ENCODE measurements at places on chromosomes 5 and 9.

DNA sequence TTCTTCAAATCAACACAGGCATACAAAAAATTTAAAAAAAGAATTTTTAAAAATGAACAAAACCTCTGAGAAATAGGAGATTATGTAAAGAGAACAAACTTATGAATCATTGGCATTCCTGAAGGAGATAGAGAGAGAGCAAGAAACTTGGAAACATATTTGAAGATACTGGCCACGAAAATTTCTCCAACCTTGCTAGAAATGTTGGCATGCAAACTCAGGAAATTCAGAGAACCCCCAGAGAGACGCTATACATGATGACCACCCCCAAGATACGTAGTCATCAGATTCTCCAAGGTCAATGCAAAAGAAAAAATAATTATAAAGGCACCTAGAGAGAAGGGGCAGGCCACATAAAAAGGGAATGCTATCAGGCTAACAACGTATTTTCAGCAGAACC is 472.5 kb downstream of the MTRR start:
- no peak for DNase-seq

GRCh38 chr5:133035224-133035623 is 8.9 kb upstream of the ZCCHC10 start:
- DNase-seq, result peak; percentile 59

DNA sequence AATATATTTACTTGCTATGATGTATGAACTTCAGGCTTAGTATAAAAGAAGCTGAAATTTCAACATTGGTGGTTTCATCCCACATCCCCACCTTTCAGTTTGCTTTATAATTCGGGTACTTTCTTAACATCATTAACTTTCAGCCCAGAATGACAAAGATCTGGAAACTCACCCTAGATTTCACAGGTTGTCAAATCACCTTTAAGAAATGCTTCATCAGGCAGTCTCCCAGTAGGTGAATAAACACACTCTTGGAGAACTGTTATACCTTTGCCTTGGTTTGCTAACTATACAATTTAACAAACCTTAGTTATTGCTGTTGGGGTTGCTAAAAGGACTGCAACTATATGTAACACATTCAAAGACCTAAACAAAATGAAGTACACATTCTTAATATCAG is 54.4 kb downstream of the MLANA start:
- DNase-seq, result no peak

GRCh38 chr5:156798201-156798600 is 51.9 kb upstream of the PPP1R2B start:
- DNase-seq, result no peak

DNA sequence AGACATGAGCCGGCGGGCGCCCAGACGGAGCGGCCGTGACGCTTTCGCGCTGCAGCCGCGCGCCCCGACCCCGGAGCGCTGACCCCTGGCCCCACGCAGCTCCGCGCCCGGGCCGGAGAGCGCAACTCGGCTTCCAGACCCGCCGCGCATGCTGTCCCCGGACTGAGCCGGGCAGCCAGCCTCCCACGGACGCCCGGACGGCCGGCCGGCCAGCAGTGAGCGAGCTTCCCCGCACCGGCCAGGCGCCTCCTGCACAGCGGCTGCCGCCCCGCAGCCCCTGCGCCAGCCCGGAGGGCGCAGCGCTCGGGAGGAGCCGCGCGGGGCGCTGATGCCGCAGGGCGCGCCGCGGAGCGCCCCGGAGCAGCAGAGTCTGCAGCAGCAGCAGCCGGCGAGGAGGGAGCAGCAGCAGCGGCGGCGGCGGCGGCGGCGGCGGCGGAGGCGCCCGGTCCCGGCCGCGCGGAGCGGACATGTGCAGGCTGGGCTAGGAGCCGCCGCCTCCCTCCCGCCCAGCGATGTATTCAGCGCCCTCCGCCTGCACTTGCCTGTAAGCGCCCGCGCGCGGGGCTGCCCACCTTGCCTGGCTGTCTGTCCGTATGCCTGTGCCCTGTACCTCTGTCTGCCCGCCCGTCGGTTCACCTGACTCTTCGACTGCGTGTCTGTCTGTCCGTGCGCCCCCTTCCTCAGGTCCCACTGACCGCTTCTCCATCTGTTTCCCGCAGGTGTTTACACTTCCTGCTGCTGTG is 412 bp downstream of the FGF18 start:
- DNase-seq, result peak; percentile 19

GRCh38 chr5:128199104-128199503 is 115.5 kb downstream of the SLC12A2 start:
- DNase-seq, result no peak

DNA sequence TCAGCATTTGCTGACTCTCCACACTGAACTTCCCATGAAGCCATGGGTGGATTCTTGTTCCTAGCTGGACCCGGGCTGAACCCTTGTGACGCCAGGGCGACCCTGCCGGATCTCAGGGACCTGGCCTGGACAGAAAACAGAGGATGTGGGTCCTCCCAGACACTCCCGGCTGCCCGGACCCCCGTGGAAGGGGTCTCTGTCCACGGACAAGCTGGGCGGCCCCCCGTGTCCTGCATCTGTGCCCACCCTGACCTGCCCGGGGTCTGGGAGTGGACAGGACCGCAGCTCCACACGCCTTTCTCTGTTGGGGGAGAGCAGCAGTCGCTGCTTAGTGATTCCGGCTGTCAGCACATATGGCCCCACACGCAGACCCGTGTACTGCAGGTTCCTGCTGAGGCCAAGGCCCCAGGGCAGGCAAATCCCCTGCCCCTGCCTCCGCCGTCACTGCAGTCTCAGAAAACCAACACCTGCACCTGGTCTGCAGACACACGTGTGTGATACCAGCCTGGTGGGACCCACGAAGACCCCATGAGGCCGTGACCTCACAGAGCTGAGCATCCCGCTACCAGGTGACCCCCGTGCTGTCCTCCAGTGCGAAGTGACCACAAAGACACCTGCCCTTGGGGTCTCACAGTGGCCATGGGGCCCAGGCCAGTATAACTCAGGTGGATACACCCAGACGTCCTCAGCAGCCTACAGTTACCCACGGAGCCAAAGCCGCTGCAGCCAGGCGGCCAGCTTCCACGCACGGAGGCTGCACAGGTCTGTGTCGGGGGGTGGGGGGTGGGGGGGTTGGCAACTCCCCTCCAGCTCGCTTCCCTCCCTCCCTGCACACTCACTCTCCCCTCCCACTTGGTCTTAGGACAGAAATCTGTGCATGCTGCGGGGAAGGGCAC is 50.6 kb downstream of the NKD2 start:
- DNase-seq, result no peak

DNA sequence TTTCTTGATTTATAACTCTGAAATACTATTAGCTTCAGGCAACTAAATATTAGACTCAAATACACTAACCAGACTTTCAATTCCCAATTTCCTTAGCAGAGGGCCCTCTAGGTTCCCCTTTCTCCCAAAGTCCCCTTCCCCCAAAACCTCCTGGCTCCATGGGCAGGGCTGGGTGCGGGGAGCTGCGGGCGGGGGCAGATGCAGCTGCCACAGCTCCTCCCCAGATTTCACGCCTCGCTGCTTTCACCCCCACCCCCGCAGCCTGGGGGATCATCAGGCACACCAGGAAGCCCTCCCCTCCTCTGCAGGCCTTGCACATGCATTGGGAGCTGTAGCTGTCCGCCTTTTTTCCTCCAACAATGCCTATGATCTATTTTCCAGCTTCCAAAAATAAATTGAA is 82.8 kb upstream of the SPATA31C2 start:
- DNase-seq, result peak; percentile 4

DNA sequence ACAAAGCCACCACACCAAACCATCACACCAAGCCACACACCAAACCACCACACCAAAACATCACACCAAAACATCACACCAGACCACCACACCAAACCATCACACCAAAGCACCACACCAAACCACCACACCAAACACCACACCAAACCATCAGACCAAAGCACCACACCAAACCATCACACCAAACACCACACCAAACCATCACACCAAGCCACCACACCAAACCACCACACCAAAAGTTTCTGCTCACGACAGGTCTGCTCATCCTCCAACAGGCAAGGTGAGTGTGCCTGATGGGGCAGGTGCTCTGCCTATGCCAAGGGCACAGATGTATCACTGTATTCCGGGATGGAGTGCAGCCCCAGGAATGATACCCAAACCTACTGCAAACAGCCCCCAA is 87.9 kb upstream of the FSTL4 start:
- DNase-seq, result no peak

- DNase-seq, result no peak
Observed at GRCh38 chr9:25397746-25398145, 280.5 kb downstream of the TUSC1 start.

GRCh38 chr5:89216606-89217005 is 333.6 kb upstream of the MEF2C start:
- DNase-seq, result no peak

GRCh38 chr9:9783711-9784110 is 829.1 kb downstream of the PTPRD start:
- no peak for DNase-seq

DNA sequence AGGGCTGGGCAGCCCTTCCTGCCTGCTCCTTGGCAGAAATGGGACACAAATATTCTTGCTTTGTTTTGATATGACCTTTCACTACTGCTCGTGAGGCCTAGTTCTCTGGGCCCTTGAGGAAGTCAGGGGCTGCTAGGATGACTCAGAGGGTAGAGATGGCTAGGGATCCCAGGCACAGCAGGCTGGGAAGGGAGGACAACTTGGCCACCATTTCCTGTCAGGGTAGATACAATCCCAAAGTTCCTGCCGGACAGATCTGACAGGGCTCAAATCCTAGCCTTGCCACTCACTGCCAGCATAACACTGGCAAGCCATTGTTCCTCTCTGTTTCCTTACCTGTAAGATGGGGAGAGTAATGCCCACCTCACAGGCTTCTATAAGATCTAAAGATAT is 31.7 kb upstream of the MEIKIN start:
- no peak for DNase-seq

GRCh38 chr5:173707392-173707791 is 90.9 kb upstream of the BOD1 start:
- DNase-seq, result no peak

DNA sequence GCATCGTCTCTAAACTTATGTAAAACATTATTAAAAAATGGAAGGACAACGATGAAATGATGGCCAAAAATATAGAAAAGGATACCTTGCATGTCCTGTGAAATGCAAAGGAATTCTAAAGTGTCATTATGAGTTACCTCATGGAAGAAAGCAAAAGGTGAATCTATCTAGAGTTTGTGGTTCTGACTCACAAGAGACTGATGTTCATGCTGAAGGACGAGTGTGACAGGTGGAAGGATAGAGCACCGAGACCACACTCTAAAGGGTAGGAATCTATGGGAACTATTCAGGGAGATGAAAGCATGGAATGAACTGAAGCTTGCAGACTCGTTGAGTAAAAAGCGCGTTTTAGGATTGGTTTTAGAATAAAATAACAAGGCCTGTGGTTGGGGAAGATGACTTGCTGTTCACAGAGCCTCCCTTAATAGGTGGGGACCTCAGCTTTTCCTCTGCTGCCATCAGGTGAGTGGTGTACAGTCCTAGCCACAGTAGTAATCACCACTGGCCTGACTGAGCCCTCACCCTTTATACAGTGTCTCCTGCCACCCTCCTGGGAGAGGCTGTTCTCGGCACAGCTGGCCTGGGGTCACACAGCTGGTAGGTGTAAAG is 11.2 kb downstream of the TENT4A start:
- no peak for DNase-seq

GRCh38 chr5:160266752-160267345 is 37.5 kb downstream of the FABP6 start:
- no peak for DNase-seq

DNA sequence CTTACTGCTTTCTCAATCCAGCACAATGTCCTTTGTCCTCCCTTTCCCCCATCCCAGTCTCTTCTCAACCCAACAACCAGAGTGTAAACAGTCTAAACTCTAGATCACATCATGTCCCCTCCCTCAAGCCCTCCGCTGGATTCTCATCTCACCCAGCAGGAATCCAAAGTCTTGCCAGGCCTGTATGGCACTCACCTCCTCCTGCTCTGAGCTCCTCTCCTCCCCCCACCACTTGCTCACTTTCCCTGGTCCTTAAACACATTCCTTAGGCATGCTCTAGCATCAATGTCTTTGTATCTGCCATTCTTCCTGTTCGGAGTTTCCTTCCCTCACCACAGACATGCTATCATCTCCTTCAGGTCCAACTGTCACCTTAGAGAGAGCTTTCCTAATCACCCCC is 78.8 kb downstream of the NIPSNAP3B start:
- no peak for DNase-seq

DNA sequence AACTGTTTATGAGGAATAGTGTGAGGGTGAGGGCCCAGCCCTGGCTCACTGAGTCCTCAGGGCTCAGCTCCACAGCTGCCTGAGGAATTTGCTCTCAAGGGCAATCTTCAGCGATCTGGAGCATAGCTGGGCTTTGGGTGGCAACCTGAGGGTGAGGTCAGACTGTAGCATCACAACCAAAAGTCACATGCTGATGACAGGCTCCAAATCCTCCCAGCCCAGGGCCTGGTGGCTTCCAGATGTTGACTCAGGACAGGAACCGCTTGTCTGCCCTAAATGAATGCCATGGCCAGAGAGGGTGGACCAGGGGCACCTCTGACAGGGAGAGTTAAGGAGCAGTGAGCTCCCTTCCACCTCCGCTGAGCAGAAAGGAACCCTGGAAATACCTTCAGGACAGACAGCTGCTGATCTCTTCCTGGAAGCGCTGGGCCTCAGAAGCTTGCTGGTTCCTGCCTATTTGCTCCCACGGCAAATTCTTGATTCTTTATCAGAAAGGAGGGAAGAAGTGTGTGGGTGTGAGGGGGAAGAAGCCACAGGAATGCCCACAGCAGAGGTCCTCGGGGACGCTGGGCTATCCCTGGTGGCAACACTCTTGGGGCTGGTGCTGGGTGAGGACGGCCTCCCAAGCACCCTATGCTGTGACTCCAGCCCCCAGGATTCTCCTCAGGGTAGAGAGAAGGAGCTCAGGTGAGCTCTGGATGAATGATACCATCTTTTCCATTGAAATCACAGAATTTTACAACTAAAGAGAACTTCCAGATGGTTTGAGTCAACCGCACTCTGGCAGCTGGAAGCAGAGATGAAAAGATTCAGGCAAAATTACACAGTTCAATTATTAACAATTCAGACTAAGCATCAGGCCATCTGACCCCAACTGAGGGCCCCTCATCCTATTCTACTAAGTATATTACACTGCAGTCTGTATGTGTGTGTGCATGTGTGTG is 13.8 kb upstream of the CTSL start:
- DNase-seq, result peak; percentile 95
